ENCODE measurements at places on chromosomes 6 and 20.

- no peak for DNase-seq
Observed at GRCh38 chr6:110181131-110182030, 1.2 kb downstream of the CDC40 start.

DNA sequence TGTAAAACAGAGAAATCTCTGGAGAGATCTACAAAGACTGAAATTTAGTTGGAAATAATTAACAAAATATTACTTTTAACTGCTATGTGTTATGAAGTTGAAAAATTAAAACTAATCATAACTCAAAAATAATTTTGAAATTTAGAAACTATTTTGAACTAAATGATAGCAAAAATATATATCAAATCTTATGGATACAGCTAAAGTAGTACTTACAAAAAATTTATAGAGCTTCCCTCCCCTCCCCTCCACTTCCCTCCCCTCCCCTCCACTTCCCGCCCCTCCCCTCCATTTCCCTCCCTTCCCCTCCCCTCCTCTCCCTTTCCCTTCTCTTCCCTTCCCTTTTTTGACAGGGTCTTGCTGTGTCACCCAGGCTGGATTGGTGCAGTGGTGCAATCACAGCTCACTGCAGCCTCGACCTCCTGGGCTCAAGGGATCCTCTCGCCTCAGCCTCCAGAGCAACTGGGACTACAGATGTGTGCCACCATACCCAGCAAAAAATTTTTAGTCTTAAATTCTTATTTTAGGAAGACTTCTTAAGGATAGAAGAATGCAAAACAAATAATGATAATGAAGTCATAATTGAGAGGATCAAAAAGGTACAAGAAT is 87.2 kb upstream of the RGS17 start:
- DNase-seq = no peak

DNA sequence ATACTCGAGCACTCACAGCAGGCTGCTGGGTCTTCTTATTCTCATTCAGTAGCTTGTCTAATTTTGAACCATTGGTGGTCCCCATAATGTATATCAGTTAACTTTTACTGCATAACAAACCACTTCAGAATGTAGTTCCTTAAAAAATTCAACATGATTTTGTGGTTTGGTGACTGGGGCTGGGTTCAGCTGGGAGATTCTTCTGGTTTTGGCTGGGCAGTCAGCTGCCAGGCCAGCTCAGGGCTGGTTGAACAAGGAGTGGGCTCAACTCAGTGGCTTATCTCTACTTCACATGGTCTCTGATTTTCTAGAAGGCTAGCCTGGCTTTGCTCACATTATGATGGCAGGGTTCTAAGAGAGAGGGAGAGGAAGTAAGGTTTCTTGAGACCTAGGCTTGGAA is 292.4 kb upstream of the CHD6 start:
- DNase-seq = no peak

DNA sequence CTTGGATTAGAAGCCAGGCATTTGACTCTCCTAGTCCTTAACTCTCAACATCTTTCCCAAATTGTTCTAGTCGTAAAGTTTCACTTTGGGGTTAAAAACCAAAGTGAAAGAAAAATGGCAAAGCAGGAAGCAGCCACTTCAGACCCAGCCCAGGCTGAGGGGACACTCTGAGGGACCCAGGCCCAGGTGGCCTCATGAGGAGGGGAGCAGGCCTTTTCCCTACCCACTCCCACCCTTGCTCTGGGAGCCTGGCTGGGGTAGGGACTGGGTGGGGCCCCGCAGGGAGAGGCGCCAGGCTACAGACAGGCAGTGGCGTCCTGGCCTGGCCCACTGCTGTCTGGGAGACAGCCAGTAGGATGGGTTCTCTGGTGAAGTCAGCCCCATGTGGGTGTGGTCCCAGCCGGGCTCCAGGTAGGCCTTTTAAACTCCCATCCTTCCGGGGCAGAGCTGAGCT is 68.7 kb upstream of the MYL9 start:
- no peak for DNase-seq

- no peak for DNase-seq
Observed at GRCh38 chr6:83590416-83590815, 78.1 kb downstream of the PRSS35 start.

DNA sequence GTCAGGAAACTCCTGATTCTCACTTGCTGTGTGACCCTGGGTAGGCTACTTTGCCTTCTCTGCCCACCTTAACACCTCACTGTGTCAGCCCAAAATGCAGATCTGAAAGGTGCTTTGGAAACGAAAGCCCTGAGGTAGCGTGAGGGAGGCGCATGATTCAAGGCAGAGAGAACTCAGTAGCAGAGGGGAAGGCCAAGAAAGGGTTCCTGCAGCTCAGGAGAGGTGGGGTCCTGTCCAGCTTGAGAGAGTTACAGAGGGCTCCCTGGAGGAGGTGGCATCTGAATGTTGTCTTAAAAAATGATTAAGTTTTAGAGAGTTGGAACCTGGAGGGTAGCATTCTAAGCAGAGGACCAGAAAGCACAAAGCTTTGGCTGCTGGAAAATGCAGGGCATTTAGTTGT is 13.6 kb downstream of the TGM2 start:
- no peak for DNase-seq

GRCh38 chr6:38307740-38308139 is 332.0 kb downstream of the BTBD9 start:
- no peak for DNase-seq

GRCh38 chr6:38155144-38155543 is 335.6 kb downstream of the ZFAND3 start:
- no peak for DNase-seq

DNA sequence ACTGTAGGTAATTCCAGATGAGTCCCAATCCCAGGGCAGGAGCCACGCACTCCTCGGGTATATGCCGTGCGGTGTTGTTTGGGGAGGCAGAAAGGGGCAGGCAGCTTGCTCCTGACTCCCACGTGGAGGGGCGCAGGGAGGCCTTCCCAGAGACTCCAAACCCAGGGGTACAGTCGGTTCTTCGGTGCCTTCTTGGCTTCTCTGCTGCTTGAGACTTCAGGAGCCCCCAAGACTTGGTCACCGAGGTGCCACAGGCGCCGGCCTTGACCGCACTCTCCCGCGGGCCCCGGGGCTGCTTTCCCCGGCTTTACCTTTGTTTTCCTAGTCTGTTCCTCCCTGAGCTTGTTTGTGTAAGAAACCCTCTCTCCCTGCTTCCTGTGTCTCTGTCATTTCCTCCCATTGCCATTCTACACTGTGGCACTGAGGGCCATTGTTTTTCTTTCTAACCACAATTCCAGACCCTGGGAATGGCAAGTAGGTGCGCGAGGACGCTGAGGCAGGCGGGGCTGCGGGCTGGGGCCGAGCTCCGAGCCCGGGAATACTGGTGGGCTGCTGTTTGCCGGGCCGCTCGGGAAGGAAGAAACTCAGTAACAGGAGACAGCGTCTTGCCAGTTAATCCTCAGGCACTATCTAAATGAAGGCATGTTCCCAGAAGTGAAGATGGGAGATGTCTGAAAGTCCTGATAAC is 215.6 kb upstream of the HEY2 start:
- no peak for DNase-seq

DNA sequence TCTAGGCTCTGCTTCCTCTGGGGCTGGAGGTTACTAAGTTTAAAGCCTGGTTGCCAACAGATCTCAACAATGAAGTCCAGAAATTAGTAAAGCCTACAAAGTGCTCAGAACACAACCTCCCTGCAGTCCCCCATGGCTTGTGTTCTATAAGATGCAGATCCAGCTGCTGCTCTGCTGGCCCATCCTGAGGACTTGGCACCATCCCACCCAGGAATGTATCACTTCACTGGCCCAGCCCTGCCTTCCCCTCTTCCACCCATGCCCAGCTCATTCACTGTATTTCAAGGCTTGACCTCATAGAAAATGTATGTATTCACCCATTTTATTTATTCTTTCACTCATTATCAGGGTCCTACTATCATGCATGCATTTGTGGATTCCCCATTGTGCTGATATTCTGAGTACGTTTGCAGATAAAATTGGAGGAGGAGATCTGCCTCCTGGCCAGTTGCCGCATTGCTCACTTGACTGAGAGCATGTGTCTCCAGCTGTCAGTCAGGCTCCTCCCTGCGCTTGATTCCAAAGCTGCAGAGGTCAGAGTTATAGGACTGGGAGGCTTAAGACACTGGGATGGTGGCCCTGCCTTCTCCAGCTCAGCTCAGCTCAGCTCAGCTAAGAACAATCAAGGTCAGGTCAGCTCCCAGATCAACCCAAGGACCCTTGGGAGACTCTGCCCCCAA is 104.8 kb downstream of the MAFB start:
- no peak for DNase-seq

GRCh38 chr6:169224185-169224695 is 29.4 kb downstream of the THBS2 start:
- no peak for DNase-seq

- no peak for DNase-seq
Observed at GRCh38 chr20:5780846-5781217, 30.6 kb downstream of the SHLD1 start.

- DNase-seq = no peak
Observed at GRCh38 chr6:109999740-110000139, 21.6 kb downstream of the GPR6 start.

DNA sequence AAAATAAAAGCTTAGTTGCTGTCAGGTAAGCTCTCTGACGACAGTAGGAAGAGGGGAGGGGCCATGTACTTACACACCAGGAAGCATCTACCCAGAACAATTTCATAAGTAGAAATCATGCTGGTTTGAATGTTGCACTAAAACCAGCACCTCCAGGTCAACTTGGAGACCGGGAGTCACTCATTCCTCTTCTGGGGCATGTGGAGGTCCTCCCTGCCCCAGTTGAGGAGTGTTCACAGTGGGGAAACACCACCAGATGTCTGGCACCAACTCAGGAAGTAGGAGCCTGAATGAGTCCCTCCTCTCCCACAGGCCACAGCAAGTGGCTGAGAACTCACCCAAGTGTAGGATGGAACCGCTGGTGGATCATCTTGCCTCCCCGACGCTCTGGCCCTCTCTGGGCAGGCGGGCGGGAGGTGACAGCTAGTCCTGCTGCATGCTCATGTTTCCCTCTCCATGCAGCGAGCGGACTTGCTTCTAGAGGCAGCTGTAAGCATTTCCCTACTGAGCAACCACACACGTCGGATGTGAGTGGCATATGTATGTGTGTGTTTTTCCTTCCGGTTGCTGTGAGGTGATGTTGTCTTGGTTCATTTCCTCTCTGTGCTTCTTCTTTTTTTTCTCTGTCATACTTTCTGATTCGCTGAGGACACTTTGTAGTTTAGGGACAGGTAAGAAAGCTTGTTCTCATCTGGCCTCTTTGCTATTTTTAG is 149.5 kb upstream of the NEDD9 start:
- peak; percentile 52 for DNase-seq

GRCh38 chr6:27679964-27680694 is 207.2 kb upstream of the ZNF184 start:
- no peak for DNase-seq

DNA sequence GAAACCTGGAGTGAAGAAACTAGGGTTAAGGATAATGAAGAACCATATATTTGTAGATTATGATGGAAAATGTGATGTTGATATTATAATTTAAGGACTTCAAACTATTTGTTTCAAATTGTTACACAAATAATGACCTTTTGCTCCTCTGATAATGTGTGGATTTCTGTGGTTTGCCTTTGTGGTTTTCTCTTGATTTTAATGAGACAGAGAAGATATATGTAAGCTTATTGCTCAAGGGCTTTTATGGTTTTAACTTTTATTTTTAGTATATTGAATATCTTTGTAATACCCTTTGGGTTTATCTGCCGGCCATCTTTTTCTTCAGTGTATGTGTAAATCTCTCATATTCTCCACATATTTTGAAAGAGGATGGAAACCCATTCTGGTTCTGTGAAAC is 362.3 kb downstream of the RIMS1 start:
- no peak for DNase-seq

DNA sequence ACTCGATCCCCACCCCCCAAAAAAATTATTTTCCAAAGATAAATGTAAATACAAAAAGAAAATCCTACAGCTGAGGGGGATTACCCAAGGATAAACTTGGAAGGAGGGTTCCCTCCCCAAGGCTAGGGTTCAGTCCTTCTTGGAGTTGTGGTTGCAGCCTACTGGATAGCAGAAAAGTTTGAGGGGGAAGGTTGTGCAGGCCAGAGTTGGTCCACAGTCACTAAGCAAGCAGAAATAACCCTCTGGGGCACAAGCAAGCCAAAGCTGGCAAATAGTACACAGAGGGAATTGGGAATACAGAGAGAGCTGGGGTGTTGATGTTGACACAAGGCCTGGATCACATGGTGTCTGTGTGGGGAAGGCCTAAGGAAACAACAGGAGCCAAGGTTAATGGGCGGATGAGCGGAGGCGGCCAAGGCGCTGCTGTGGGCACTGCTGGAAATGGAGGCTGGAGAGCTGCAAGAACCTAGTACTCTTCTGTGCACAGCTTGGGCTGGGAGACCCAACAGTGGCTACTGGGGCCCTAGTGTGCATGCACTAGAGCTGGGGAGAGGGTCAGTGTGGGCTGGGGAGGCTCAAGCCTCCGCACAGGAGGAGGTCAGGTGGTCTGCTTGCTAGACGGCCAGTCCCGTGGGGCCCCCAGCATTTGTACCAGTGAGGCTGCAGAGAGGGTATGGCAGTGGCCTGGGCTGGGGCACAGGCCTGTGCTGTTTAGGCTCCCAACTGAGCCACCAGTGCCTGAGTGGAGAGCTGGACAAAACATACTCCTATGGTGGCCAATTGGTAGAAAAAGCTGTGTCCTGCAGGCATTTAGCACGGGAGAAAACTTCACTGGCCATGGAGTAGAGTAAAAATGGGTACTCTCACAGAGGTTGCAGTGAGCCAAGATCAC is 5.5 kb upstream of the SNRPB start:
- DNase-seq = no peak

- no peak for DNase-seq
Observed at GRCh38 chr20:21396599-21397340, 556 bp downstream of the NKX2-4 start.

DNA sequence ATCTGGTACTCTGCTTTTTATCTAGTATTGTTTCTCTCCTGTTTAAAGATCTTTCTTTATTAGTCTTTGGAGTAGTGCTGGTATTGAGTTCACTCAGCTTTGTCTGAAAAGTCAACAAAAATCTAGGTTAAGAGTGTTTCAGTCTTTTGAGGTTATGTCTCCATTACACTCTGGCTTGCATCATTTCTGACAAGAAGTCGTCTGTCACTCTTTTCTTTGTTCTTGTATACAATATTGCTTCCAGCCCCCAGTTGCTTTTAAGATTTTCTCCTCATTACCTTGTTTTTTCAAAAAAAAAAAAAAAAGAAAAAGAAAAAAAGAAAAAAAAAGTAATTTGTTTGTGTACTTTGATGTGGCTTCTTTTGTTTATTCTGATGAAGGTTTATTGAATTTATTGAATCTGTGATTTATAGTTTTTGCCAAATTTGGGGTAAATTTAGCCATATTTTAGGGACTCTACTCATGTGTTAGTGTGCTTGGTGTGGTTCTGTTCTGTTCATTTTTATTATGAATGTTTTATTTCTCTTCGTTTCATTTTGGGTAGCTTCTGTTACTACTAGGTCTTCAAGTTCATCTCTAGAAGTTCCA is 408.9 kb downstream of the CDKAL1 start:
- no peak for DNase-seq

GRCh38 chr6:52526634-52527033 is 50.2 kb downstream of the TRAM2 start:
- DNase-seq = no peak

Data from stimulated activated CD4-positive, alpha-beta T cell treated with anti-CD3 and anti-CD28 coated beads, Interleukin-12 subunit alpha, Interleukin-12 subunit beta, amount 100 ng/mL, for 48 hours (primary cell).